ENCODE measurements at places on chromosomes 13 and 19. TPM values are rescaled to one million over a fixed set of nuclear protein-coding genes. Genes with fewer than 3 reads are reported as not detected.

The PALM gene
- total RNA-seq = not detected

The GAS6 gene
- 718 TPM for total RNA-seq

The CYP2F1 gene
- not detected for total RNA-seq

The PRRG2 gene
- total RNA-seq = 0.69 TPM

The PCDH20 gene
- not detected for total RNA-seq

The PTGER1 gene
- 0.58 TPM for total RNA-seq

The IRGC gene
- total RNA-seq = not detected

The SOHLH2 gene
- 0.15 TPM for total RNA-seq

The ZNF132 gene
- 4.4 TPM for total RNA-seq

The ZNF649 gene
- total RNA-seq = 3.5 TPM

The SARS2 gene
- 21.6 TPM for total RNA-seq

The PALM3 gene
- 2.1 TPM for total RNA-seq

The ACER1 gene
- not detected for total RNA-seq

The PSPN gene
- total RNA-seq = 1.1 TPM

The LHB gene
- not detected for total RNA-seq

The B9D2 gene
- total RNA-seq = 5.2 TPM

The ZNF730 gene
- total RNA-seq = 1.8 TPM

The MEGF8 gene
- 18.8 TPM for total RNA-seq

The KDELR1 gene
- 466 TPM for total RNA-seq

The FLT3 gene
- not detected for total RNA-seq

The ZNF71 gene
- 6.2 TPM for total RNA-seq

The SLC25A30 gene
- total RNA-seq = 24.4 TPM

The NKPD1 gene
- not detected for total RNA-seq

The GNG7 gene
- total RNA-seq = 0.10 TPM

The GRWD1 gene
- total RNA-seq = 44.5 TPM

The NLRP8 gene
- not detected for total RNA-seq

The FLT1 gene
- total RNA-seq = 112 TPM

The STOML3 gene
- total RNA-seq = not detected

The LMO7 gene
- total RNA-seq = 739 TPM

The ADPRHL1 gene
- 1.5 TPM for total RNA-seq

The CEACAM3 gene
- not detected for total RNA-seq

The ZNF222 gene
- 3.1 TPM for total RNA-seq

The LILRA6 gene
- total RNA-seq = not detected

The CPT1C gene
- total RNA-seq = 32.1 TPM

The ZFP14 gene
- 1.8 TPM for total RNA-seq

The ZNF536 gene
- total RNA-seq = not detected

The CKM gene
- not detected for total RNA-seq

The ZNF506 gene
- total RNA-seq = 4.8 TPM

The ZNF568 gene
- total RNA-seq = 8.3 TPM

The BST2 gene
- total RNA-seq = not detected

The CCNA1 gene
- total RNA-seq = not detected

The RETN gene
- total RNA-seq = not detected

The ZNF99 gene
- total RNA-seq = not detected

The SHISA2 gene
- not detected for total RNA-seq
